ENCODE measurements at places on chromosomes 1 and 21. TPM values are rescaled to one million over a fixed set of nuclear protein-coding genes. Genes with fewer than 3 reads are reported as not detected.
A peak's percentile ranks its signal among the peaks of the same experiment; 100 is the strongest.

- H3K36me3 ChIP-seq = no peaks in the 10 kb centered on the region
- no peak overlapping the region for H3K4me3 ChIP-seq
- no peak for DNase-seq
Measured at GRCh38 chr1:55632906-55633305, 417.7 kb upstream of the USP24 start.

GRCh38 chr1:155000411-155000725 lies 2.2 kb upstream of the ZBTB7B start:
- no peak for DNase-seq
- H3K4me3 ChIP-seq = peak overlapping the region; percentile 82
- peak overlapping the region; percentile 95 for H3K27ac ChIP-seq
- H3K4me1 ChIP-seq = peaks cover 10% of the 10 kb centered on the region

DNA sequence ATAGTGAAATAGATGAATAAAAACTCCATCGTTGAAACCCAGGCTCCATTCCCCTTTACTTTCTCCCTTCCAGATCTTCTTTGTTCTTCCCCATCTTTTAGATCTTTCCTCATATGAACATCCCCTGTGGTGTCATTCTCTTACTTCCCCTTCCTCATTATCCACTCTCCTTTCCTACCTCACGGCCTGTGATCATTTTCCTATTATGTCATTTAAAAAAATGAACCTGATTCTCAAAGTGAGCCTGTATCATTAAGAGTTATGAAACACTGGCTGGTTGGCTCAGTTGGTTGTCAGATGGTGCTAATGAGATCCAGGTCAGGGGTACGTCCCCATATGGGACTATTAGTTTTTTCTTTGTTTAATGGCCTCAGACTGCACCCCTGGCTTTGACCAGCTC lies 38.3 kb downstream of the TCEANC2 start:
- no peaks in the 10 kb centered on the region for H3K36me3 ChIP-seq
- no peak overlapping the region for H3K4me3 ChIP-seq
- no peak overlapping the region for H3K27ac ChIP-seq
- H3K4me1 ChIP-seq = no peaks in the 10 kb centered on the region
- no peak for DNase-seq
- H3K27me3 ChIP-seq = no peaks in the 10 kb centered on the region

Gene CHIA
- not detected for polyA plus RNA-seq

Gene CYYR1
- 16.0 TPM for polyA plus RNA-seq

All from ovary (tissue), 10 donors.